ENCODE measurements at places on chromosomes 2 and 18.

DNA sequence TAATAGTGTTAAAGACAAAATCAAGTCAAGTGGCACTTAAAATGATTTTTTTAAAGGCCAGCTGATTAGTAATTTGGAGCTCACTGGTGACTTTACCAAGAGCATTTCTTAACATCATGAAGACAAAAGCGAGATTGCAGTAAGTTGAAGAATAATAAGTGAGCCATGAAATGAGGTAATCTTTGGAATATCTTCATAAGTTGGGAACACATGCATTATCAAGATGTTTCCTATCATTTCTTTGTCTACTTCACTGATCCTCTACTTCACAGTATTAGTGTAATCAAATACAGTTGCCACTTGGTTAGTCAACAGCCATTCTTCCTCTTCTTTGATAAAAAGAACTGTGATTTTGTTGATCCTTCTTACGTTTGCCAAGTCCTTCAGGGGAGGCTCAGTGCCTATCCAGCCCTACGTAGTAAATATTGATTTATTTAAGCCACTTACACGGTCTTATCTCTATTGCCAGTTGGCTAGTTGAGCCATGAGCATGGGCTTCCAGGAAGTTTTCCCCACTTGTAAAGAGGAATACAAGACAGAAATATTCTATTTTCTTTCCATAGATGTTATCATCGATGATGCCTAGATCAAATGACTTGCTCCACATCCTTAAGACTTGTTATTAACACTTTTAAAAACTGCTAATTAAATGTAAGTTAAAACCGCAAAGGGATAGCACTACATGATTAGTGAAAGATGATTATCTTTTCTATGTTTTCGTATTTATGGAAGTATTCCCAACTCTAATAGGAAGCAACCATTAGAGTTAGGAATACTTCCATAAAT lies 46.1 kb downstream of the YES1 start:
- no peak for DNase-seq

DNA sequence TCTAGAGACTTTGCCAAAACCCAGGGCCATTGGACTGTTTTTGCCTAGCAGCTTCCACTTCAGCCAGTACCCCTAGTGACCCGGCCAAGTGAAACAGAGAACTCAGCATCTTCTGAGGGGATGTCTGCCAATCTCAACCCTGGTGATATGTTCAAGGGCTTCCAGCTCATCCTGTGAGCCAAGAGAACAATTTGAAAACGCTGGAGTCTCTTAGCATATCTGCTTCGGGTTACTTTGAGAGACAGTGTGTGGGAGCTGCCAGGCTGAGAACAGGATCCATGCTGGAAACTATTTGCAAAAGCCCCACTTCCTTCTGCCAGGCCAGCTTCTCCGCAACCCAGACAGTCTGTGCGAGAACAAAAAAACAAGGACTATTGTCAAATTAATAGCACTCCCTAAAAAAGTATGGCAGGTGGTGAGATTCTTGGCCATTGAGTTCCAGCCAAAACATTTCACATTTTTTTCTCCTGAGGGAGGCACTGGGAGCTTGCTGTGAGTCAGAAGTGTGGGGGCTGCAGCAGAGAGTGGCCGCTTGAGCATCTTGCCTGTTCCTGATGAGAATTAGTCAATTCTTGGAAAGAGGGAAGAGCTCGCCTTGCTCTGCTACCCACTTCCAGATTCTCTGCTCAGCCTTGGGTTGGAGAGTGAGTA lies 395.6 kb upstream of the TRIB2 start:
- DNase-seq = no peak

- no peak for DNase-seq
Measured at GRCh38 chr2:239822146-239822831, 202.9 kb downstream of the NDUFA10 start.

GRCh38 chr2:99905636-99906035 lies 236.8 kb downstream of the AFF3 start:
- DNase-seq = no peak

- DNase-seq = no peak
Measured at GRCh38 chr2:145845207-145845894, 1325.4 kb upstream of the ZEB2 start.

GRCh38 chr2:190670182-190670946 lies 21.5 kb downstream of the NAB1 start:
- DNase-seq = no peak

DNA sequence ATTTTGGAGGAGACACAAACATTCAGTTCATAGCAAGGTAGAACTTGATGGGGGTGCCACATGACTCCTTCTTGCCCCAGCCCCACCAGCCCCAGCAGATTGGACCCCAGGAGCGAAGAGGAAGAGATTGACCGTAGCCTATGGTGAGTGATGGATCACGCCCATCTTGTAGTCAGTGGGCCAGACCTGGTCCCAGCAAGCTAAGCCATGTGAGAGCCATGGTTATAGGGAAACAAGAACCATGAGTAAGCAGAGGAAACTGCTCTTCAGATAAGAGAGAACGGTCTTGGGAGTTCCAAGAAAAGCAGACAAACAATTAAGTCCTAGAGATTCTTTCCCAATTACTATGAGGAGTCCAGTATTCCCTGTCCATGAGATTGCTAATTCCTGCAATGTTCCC lies 4.6 kb upstream of the TCF4 start:
- DNase-seq = no peak

DNA sequence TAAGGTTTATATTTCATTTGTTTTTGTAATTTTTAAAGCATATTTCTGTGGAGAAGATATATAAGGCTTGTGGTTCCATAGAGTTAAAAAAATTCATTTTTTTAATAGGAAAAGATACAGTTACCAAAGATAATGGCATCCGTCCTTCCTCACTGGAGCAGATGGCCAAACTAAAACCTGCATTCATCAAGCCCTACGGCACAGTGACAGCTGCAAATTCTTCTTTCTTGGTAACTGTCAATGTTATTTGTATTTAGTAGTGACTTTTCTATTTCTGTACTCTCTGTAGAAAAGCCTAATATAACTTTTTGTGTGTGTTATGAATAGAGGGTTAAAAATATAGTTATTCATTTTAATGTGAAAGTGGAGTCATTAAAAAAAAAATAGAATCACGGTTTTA lies 35.1 kb downstream of the HADHB start:
- no peak for DNase-seq

GRCh38 chr2:102417946-102418345 lies 5.0 kb upstream of the IL18RAP start:
- DNase-seq = no peak

DNA sequence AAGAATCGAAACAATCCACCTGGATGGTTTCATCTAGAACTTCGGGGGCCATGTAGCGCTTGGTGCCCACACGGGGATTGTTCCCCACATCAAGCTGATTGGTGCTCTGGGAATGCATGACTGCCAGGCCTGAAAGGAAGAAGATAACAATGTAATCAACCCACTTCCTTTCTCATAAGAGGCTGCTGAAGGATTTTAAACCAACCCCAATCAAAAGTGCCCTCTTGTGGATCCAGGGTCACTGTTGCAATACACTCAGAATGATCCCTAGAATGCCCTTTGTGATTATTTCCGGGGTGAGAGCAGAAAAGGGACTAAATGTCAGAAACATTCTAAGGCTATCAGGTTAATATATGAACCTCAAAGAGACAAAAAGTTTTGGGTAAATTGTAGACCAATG lies 115.2 kb downstream of the ACVR1 start:
- DNase-seq = no peak

DNA sequence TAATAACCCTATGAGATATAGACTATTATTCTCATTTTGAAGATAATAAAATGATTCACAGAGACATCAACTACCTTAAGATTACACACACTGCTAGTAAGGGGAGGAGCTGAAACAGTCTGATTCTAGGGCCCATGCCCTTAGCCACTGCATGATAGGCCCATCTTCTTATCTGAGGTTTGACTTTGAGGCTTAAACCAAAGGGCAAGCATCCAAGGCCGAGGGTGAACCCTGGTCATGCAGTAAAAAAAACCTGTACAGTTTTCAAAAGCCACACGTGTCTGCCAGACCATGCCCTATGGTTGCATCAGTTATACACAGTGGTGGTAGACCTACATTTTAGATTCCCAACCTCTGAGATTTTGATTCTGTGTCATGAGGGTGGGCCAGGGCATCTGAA lies 44.8 kb downstream of the POLE4 start:
- DNase-seq = no peak

DNA sequence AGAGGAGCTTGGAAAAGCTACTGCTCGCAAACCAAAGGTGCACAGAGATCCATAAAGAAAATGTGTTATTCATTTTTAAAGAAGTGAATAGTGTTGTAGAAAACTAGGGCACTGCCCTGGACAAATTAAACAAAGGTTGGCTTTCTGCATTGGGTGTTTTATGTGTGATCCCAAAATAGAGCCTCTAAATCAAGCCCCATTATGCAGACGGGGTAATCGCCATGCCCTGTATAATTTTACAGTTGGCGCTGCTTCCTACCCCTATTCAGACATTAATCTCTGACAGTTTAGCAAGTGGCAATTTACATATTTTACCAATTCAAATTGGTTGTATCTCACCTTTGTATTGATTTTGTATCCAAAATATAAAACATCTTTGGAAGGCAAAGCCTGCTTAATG lies 109.1 kb downstream of the PID1 start:
- DNase-seq = no peak

- DNase-seq = no peak
Measured at GRCh38 chr2:25979001-25979400, 3.3 kb downstream of the KIF3C start.

- DNase-seq = no peak
Measured at GRCh38 chr2:42036413-42036812, 11.4 kb upstream of the PKDCC start.

DNA sequence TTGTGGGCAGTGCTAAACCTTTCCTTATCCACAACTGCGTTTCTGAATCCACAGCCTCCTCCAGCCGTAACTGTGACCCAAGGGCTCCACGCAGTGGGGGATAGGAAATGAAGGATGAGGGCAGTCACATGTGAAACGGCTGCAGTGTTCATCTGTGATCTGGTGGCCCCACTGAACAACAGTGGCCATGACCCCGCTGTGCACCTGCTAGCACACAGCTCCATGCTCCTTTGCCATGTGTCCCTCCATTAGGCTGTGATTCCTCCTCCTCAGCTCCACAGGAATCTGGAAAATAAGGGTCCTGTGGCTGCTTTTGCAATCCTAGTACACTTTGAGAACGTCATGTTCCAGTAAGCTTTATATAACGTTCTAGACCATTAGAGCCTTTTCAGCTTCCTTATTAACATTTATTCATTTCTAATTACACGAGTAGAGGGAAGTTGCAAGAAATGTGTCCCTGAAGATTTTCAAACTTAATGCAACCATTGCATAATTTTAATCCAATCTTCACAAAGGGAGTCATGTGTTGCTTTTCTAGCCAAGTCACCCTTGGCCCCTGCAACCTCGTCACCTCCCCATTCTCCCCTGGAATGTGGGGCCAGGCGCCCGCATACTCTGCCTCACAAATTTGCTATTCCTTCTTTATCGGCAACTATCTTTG lies 7.1 kb upstream of the NAPG start:
- DNase-seq = peak; percentile 70

GRCh38 chr18:79493801-79494211 lies 98.1 kb downstream of the NFATC1 start:
- DNase-seq = no peak

GRCh38 chr2:189369566-189369965 lies 71.7 kb upstream of the WDR75 start:
- no peak for DNase-seq

DNA sequence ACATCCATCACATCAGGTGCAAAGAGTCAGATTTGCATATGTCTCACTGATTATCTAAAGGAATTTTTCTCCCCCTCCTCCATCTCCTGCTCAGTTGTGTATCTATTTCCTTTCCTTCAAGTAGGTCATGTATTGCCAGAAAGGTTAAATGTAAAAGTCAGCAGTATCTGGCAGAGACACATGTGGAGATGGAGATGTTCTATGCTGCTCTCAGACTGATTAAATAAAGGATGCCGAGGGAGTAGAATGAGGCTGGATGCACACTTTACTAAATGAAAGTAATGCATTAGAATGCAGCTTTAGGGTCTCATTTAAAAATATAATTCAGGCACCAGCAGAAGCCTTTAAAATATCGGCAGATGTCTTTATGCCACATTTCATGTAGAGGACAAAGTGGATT lies 555.3 kb downstream of the RNF144A start:
- no peak for DNase-seq

DNA sequence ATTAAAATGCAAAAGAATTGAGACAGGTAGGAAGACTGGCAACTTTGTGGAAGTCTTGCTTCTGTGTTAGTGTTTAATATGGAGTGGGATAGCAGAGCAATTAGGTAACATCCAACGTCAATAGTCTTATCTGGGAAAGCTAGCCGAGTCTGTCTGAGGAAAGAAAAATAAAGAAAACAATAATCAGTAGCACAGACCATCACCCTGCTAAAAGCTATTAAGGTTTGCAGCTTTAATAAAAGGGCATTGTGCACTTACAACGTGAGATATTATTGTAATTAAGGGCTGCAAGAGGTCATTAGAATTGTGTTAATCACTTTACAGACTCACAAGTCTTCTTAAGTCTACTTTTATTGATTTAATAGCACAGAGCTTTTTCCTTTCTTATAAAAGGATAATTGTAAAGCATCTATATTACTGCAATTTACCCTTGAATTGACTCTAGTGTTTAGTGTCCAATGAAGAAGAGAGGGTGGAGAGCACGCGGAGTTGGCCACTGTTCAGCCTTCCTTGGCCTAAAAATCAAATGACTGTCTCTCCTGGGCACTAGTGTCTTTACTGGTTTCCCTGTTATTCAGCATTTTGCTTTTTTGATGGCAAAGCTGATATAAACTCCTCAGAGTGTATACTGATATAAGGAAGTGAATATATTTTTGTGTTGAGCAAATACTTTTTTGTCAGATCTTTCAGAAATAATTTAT lies 2.0 kb downstream of the CDH7 start:
- no peak for DNase-seq

- no peak for DNase-seq
Measured at GRCh38 chr2:185475914-185476313, 262.7 kb upstream of the FSIP2 start.

- no peak for DNase-seq
Measured at GRCh38 chr2:226797289-226797988, 2.2 kb downstream of the IRS1 start.

GRCh38 chr2:63842149-63843061 lies 709 bp downstream of the UGP2 start:
- no peak for DNase-seq

- DNase-seq = no peak
Measured at GRCh38 chr2:241227594-241227993, 39.1 kb downstream of the ANO7 start.

GRCh38 chr2:220072669-220073220 lies 445.3 kb downstream of the SLC4A3 start:
- no peak for DNase-seq

GRCh38 chr2:406876-407275 lies 119.0 kb upstream of the ALKAL2 start:
- DNase-seq = no peak

DNA sequence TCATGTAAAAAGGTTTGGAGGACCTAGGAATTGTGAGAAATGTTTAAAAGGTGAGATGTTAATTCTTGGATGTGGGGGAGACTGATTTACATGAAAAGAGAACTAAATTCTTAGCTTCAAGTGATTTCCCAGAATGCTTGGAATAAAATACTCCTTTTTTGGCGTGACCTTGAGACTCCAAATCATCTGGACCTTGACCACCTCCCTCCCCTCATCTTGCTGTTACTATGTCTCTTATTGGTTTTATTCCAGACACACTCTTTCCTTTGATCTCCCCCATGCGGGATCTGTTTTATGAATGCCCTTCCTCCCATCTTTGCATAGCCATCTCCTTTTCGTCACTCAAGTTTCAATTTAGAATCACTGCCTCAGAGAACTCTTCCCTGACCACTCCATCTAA lies 20.0 kb upstream of the LRRTM1 start:
- no peak for DNase-seq

- no peak for DNase-seq
Measured at GRCh38 chr18:65704046-65704445, 46.8 kb upstream of the CDH7 start.

GRCh38 chr18:55953326-55953725 lies 365.3 kb upstream of the TCF4 start:
- DNase-seq = no peak
